ENCODE measurements at places on chromosomes 1 and 21.

DNA sequence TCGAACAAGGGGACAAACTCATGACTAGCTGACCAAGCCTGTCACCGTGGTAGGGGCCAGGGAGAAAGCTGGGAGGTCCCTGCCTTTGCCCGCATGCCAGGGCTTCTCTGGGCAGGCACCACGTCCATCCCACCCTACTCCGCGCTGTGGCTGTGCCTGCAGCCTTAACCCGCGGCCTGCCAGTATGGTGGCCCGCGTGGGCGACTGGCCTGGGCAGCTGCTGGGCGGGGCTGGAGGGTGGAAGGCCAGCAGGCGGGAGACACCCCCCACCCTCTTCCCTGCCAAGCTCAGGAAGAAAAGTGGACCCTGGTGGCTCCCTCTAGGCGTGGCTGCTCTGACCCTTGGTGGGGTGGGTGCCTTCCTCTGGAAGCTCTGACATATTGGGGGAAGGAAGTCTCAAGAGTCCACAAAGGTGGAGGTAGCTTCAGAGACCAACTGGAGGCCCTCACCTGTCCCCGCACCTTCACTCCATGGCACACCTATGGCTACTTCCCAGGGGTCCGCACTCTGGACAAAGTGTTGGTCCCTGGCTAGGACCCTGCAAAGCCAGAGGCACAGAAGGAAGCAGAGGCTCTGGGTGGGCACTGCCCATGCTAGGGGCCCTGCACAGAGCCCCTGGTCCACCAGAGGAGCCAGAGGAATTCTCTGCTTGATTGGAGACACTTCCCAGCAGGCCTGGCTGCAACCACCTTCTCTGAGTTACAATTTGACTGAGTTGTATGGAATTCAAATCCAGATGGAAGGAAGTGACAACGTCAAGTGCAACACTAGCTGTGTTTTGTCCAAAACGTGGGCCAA lies 3.3 kb upstream of the SKI start:
- DNase-seq = no peak

GRCh38 chr1:60141743-60142142 lies 68.2 kb upstream of the C1orf87 start:
- no peak for DNase-seq

DNA sequence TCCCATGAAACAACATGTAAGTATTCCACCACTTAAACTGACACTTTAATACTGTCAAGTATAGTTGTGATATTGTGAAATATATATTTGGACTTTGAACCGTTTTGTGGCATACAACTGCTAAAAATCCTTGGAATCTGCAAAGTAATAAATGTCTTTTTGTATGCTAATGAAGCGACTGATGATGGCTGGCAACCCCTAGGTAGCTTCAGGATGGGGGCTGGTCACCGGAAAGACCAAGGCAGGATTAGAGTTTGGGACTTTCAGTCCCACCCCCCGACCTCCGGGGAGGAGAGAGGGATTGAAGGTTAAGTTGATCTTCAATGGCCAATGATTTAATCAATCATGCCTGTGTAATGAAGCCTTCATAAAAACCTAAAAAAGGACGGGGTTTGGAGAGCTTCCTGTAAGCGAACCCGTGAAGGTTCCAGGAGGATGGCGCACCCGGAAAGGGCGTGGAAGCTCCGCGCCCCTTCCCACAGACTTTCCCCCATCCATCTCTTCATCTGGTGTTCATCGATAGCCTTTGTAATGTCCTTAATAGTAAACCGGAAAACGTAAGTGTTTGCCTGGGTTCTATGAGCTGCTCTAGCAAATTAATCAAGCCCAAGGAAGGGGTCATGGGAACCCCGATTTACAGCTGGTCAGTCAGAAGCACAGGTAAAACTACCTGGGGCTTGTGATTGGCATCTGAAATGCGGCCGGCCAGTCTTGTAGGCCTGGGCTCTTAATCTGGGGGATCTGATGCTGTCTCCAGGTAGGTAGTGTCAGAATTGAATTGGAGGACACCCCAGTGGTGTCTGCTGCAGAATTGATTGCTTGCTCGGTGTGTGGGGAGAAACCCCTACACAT lies 1.8 kb upstream of the ZNF281 start:
- DNase-seq = no peak

DNA sequence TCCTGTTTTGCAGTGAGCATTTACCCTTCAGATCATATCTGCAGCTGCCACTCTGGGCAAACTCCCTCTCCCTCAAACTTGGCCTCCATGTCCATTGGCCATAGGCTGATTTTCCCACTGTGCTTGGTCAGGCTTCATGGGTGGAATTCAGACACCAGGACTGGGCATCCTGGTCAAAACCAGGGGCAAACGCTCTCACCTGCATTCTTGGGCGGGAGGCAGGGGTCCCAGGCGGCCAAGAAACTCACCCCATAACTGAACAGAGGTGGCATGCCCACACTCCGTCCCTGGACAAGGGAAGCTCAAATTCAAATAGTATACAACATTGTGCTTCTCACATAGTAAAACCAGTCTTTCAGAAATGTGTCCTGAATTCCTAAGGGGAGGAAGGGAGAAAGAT lies 81.1 kb upstream of the ZNF648 start:
- no peak for DNase-seq

GRCh38 chr1:200354243-200354642 lies 55.6 kb downstream of the ZNF281 start:
- DNase-seq = peak; percentile 33

DNA sequence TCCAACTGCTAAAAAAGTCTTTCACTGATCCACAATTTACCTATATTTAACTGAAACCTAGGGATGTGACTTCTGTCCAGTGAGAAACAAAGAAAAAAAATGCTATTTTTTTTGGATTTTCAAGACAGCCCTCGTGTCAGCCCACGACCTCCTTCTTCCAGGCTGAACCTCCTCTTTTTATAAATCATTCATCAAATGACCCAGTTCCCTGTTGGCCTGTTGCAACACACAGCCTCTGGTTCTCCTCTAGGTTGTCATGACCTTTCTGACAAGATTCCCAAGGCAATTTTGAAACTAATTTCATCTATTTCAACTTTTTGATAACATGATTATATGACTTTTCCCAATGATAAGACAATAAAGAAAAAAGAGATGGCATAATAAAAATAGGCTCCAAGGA lies 74.6 kb downstream of the PGBD5 start:
- no peak for DNase-seq

DNA sequence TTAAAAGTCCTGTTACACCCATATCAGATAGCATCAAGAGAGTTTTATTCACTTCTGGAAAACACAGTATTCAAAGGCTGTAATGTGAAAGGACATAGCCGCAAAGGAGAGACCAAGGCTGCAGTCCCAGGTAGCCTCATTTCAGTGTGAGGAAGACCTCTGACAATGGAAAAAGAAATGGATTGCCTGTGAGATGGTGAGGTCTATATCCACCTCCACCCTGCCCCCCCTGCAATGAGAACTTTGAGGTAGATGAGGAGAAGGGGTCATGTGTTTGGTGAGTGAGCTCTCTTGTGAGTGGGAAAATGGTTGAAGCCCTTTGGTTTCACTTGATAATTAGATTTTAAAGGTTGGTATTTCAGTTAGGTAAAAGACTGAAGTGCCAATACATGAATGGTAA lies 3.5 kb downstream of the MRPS6 start:
- DNase-seq = no peak

All from GM13977 (cell line).